ENCODE measurements at places on chromosomes 7 and 10.

- H3K27me3 ChIP-seq = no peaks in the 10 kb centered on the region
- H3K4me3 ChIP-seq = no peak overlapping the region
- no peak overlapping the region for H3K27ac ChIP-seq
- DNase-seq = no peak
Observed at GRCh38 chr10:58570307-58570723, 57.6 kb downstream of the BICC1 start.

DNA sequence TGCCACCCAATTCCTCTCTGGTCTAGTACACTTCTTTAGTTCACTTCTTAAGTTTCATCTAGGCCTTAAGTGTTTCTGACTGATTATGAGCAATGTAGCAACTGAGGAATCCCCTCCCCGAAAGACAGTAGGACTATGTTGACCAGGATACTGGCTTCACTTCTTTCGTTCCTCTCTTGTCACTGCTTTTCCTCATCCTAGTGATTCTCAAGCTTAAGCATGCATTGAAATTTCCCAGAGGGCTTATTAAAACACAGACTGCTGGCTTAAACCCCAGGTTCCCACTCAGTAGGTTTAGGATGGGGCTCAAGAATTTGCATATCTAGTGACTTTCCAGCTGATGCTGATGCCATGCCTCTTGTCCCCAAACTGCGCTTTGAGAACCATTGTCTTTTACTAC, 164.6 kb upstream of the WNT16 start:
- no peaks in the 10 kb centered on the region for H3K27me3 ChIP-seq
- no peaks in the 10 kb centered on the region for H3K36me3 ChIP-seq
- H3K4me3 ChIP-seq = no peak overlapping the region
- no peak overlapping the region for H3K27ac ChIP-seq

- H3K4me1 ChIP-seq = peaks cover 4% of the 10 kb centered on the region
- H3K36me3 ChIP-seq = no peaks in the 10 kb centered on the region
- H3K27ac ChIP-seq = no peak within 1 kb of the TSS
- no peak for DNase-seq
Observed at GRCh38 chr10:100330079-100330478, at the start of gene PKD2L1. TSS of gene PKD2L1 (minus strand) at chr10:100330228. CDS start at chr10:100330103, 125 bp downstream.

- H3K4me1 ChIP-seq = no peaks in the 10 kb centered on the region
- H3K4me3 ChIP-seq = no peak overlapping the region
- H3K27ac ChIP-seq = no peak overlapping the region
Observed at GRCh38 chr10:85967594-85967993, 399.0 kb downstream of the GRID1 start.

GRCh38 chr7:155209478-155210319, 88.0 kb upstream of the INSIG1 start:
- peaks cover 17% of the 10 kb centered on the region for H3K27me3 ChIP-seq
- DNase-seq = no peak
- no peak overlapping the region for H3K4me3 ChIP-seq
- H3K36me3 ChIP-seq = no peaks in the 10 kb centered on the region
- no peak overlapping the region for H3K27ac ChIP-seq

All from T-cell (primary cell).